ENCODE measurements at places on chromosomes 12 and 14.

- no peak for DNase-seq
Measured at GRCh38 chr14:45559626-45560025, 306.6 kb upstream of the MIS18BP1 start.

DNA sequence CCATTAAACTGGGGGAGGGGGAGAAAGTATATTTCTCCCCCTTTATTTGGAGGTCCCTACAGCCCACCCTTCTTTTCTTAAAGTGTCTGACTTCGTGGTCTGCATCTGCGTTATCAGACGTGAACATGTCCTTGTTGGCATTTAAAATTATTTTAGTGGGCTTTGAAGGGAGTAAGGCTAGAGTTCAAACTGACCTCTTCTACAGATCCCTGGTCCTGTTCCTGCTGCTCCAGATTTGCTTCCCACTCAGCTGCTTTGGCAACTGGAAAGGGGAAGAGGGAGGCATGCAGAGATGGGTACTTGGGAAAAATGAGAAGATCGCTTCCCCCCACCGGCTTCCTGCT, 611 bp upstream of the SIX6 start:
- no peak for DNase-seq

GRCh38 chr12:19044430-19044829, 85.1 kb upstream of the PLEKHA5 start:
- no peak for DNase-seq

GRCh38 chr12:94618995-94619695, 31.2 kb downstream of the TMCC3 start:
- DNase-seq: no peak

GRCh38 chr12:31834150-31834549, 105.3 kb upstream of the AMN1 start:
- DNase-seq: no peak

GRCh38 chr12:120350576-120351350, 18.2 kb downstream of the MSI1 start:
- no peak for DNase-seq

- no peak for DNase-seq
Measured at GRCh38 chr14:84894254-84894653, 635.7 kb upstream of the FLRT2 start.

- no peak for DNase-seq
Measured at GRCh38 chr14:61822458-61822857, 60.2 kb downstream of the SNAPC1 start.

GRCh38 chr12:116861320-116861719, 19.9 kb downstream of the HRK start:
- no peak for DNase-seq

DNA sequence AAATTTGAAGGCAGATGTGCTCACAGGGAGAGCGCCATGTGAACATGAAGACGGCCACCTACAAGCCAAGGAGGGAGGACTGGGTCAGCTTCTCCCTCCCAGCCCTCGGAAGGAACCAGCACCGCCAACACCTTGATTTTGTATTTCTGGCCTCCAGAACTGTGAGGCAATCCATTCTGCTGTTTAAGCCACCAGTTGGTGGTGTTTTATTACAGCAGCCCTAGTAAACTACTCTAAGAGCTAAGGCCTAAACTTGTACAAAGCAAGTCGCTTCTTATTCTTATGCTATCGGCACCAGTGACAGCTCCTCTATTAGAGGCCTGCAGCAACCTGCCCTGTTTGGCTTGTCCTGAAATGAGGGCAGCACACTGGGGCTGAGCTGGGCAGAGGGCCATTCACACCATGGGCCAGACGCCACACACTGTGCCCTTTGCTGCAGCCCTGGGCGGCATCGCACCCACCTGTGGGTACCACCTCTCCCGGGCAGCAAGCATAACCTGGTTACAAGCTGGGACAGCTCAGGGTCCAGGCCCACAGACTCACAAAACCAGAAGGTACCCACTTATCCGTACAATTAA, 62.7 kb downstream of the NOS1 start:
- no peak for DNase-seq

DNA sequence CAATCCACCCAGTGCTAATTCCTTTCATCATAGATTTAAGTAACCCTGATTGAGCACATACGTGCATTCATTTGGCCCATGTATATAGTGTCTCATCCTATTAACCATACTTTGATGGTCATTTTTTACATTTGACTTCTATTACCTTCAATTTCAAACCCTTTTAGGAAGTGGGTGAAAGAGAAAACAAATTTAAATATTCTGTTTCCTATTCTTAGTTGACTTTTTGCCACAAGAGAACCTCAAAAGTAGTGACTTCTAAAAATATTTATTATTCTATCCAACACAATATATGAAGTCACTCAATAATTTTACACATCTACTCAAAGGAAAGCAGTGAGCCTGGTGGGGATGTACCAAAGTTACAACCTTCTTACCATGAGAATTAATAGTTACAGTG, 164.9 kb downstream of the CEP128 start:
- DNase-seq: no peak

GRCh38 chr12:39647383-39647782, 27.8 kb upstream of the ABCD2 start:
- DNase-seq: no peak

DNA sequence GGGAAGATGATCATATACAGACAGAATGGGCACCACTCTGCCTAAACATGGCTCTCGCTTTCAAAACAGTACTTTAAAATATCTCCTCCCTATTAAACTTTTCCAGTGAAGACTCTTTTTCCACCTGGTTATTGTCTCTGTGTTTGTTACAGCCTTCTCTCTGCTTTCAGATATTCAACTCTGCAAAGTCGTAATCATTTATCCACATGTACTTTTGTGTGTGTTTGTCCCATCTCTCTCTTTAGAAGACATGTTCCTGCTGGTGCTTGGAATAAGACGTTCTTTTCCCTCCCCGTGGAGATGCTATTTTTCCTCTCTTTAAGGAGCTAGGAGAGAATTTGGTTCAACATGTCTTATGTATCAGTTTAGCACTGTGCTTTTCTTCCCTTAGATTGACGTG, 45.1 kb downstream of the ETV6 start:
- no peak for DNase-seq

DNA sequence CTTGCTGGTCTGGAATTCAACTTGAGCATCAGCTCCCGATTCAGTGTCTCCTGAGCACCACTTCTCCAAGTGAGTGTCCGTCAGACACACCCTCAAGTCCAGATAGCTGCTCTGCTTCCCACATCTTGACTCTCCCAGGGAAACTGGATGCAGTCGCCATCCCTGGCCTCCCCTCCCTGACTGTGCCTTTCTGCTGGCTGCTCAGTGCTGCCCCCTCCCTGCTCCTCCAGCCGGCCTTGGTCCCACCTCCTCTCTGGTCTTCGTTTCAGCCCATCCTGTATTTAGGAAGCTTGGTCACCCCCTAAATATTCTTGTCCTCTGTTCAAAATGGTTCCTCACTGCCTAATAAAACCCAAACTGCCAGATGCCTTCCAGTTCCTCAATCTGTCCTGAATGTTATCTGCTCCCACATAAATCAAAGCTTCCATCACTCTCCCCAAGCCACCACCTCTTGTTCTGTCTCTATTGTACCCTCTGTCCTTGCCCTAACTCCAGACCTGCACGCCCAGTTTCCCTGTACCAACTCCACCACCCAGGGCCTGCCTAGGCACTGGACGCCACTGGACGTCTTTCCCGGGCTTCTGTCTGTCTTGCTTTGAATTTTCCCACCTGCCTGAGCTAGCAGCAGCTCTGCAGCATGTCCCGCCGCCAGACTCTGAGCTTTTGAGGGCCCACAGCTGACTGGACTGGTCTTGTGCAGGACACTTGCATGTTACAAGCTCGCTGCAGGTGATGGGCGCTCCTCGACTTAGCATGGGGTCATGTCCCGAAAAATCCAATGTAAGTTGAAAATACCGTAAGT, 33.8 kb downstream of the CCDC92 start:
- DNase-seq: no peak

GRCh38 chr14:50452979-50453705, 56.5 kb upstream of the CDKL1 start:
- peak; percentile 45 for DNase-seq

DNA sequence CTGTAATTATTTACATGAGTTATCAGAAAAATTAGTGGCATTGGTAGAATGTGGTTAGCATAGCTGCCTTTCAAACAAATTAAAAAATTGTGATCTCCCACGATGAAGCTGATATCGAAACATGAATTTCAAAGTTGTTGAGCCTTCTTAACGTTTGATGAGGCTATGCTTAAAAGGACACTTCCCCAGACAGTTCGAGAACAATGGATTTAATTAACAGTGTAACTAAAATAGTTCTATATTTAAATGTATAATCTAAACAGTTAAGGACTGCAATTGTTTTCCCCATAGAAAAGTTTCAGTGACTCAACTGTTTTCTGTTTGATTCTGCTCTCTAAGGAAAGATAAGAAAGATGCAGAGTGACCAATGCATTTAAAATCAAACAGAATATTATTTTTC, 1.6 kb downstream of the CLEC2B start:
- DNase-seq: no peak

GRCh38 chr12:112347581-112347982, 34.6 kb downstream of the HECTD4 start:
- no peak for DNase-seq

GRCh38 chr14:56199982-56200577, 81.9 kb downstream of the PELI2 start:
- DNase-seq: no peak

- DNase-seq: no peak
Measured at GRCh38 chr12:19010726-19011125, 118.8 kb upstream of the PLEKHA5 start.

DNA sequence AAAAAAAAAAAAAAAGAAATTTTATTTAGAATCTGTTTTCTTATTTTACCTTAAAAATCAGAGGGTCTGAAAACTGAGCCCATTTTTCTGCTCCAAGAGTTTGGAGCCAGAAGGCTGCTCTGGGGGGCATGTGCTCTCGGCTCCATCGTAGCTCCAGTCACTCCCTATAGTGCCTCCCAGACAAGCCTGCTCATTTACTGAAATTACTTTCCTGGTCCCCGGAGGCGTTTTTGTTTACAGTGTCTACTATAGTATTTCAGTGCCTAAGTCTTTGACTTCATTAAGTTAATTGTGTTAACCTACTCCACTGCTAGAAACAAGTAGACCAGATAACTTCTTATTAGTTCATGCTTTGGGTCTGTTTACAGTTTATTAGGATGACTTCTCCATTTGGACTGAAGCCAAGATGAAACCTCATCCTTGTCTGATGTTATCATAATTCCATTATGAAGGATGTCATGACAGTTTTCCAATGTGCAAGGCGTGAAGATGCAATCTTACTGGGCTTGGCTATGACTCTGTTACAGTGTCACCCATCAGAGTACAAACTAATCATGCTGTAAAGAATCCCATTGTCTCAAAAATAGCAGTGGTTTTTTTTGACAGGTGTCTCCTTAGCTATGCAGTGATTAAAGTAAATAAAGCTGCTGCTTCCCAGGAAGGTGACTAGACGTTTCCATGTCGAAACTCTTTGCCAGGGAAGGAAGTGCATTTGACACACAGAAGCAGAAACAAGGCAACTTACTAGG, 182.3 kb downstream of the TMEM132C start:
- peak; percentile 77 for DNase-seq

GRCh38 chr12:66829660-66830325, 150.9 kb upstream of the GRIP1 start:
- no peak for DNase-seq

DNA sequence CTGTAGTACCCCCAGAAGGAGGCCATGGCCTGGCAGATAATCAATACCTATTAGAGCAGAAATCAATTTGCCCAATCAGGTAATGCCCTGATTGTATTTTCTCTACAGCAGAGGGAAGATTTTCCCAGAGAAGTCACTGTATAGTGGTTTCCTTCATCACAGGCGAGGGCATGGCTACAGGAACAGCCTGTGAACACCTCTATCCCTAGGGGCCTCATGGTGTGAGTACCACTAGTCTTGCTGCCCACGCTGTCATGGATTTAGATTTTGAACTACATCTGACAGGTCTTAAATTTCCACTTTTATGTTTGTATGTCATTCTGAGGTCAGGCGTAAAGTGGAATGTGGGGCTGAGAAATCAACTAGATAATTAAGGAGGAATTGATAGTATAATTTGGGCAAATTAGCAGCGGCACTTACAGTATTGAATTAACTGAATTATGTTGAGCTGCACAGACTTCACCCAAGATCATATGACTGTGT, 42.4 kb upstream of the STXBP6 start:
- no peak for DNase-seq

DNA sequence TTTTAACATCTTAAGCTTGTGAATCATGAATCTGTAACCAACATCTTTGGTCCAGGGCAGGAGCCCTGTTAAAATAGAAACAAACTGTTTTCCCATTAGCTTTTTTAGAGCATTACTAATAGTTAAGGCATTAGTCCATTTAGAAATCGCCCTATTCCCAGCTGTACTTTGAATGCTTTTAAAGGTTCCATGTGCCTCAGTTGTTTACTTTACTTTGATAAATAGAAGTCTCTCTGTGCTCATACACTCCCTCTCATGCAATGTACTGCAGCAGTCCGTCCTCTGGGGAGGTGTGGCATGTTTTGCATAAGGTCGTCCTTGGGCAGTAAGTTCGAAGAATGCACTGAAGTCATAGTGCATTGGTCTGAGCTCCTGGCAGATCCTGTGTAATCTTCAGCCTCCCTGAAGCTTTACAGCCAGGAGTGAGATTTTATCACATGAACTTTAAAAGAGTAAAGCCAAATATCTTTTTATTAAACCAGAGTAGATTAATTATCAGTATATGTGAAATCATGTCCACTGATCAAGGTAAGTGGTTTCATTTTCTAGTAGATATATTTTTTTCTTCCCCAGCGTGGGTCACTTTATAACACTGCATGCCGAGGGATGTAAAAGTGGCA, 134.7 kb downstream of the FGD4 start:
- DNase-seq: no peak

GRCh38 chr14:35480119-35480769, 53.7 kb upstream of the INSM2 start:
- no peak for DNase-seq

DNA sequence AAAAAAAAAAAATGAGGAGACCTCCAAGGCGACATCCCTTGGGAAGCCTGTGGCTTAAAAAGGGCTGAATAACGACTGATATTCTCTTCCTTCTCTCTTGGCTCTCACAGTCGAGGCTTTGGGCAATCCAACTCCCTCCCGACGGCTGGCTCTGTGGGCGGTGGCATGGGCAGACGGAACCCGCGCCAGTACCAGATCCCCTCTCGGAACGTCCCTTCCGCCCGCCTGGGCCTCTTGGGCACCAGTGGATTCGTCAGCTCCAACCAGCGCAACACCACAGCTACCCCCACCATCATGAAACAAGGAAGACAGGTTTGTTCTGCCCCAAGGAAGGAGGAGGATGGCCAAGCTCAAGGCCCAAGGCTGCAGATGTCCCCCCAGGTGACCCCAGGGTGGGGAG, 127.8 kb downstream of the GCH1 start:
- no peak for DNase-seq

GRCh38 chr14:94374749-94375260, 13.6 kb downstream of the SERPINA1 start:
- no peak for DNase-seq

DNA sequence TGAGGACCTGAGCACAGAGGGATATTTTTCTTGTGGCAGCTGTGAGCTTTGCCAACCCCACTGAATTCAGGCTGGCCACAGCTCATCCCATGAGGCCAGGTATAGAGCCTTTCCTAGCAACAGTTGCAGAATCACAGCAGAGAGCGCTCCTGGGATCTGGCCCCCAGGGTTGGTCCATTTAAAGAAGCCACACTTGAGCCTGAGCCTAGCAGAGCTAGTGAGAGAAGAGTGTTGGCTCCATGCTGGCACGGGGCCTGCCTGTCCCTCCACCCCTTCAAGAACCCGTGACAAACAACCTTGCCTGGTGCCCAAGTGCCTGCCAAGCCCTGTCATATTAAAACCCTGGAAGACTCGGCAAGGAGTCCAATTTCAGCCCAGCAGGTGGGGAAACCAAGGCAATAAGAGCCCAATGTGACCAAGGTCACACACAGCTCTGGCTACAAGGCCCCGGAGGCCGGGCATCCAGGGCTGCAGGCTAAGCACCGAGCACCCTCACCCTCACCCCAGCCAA, 91.6 kb downstream of the LRRC74A start:
- no peak for DNase-seq
